ENCODE measurements at places on chromosomes 1 and 21.

DNA sequence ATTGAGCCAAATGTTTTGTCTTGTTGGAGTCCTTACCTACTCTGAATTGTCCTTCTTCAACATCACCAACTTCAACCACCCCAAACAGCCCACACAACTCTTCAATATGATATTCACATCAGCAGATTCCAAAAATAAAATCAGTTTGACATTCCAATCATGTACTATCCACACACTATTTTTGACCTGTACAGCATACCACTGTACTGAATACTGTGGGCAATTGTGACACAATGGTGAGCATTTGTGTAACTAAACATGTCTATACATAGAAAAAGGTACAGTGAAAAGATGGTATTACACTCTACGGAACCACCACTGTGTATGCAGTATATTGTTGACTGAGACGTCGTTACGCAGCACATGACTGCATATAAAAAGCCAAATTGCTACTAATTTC is 223.1 kb downstream of the KCNT2 start:
- DNase-seq, result no peak

GRCh38 chr21:36891692-36892091 is 74.8 kb downstream of the HLCS start:
- no peak for DNase-seq

DNA sequence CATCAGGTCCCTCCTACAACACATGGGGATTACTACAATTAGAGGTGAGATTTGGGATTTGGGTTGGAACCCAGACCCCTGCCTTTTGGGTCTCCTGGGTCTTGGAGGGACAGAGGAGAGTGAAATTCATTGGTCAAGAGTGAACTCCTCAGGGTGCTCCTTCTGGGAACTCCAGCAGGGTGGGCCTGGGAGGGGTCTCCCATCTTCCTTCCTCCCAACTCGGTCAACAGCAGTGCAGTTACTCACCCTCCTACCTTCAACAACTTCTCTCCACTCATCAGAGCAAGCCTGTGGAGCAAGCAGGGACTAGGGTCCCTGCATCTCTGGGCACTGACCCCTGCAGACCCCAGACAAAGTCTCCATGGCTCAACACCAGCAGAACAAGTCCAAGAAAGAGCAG is 89.3 kb upstream of the TMPRSS2 start:
- no peak for DNase-seq

- no peak for DNase-seq
These were observed 474.7 kb downstream of the CAMTA1 start for GRCh38 chr1:7259955-7260354.

GRCh38 chr21:27505516-27505915 is 538.6 kb upstream of the ADAMTS5 start:
- DNase-seq, result peak; percentile 94

- DNase-seq, result no peak
These were observed 32.2 kb upstream of the GADD45A start for GRCh38 chr1:67652800-67653199.

DNA sequence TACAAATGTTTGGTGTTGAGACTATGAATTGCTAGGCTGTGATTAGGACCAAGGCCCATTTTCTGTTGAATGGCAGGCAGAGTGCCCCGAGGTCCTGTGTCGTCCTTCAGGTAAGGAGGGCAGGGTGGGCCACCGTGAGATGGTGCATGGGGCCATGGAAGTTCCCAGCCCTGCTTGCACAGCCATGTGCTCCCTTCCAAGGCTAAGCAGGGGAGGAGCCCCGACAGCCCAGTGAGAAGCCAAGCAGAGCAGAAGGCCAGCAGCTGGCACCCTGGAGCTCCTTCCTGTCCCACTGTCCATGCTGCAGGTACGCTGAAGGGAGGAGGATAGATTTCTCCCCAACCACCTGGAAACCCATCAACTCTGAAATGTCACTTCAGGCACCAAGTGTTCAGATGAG is 8.2 kb upstream of the NUAK2 start:
- no peak for DNase-seq

DNA sequence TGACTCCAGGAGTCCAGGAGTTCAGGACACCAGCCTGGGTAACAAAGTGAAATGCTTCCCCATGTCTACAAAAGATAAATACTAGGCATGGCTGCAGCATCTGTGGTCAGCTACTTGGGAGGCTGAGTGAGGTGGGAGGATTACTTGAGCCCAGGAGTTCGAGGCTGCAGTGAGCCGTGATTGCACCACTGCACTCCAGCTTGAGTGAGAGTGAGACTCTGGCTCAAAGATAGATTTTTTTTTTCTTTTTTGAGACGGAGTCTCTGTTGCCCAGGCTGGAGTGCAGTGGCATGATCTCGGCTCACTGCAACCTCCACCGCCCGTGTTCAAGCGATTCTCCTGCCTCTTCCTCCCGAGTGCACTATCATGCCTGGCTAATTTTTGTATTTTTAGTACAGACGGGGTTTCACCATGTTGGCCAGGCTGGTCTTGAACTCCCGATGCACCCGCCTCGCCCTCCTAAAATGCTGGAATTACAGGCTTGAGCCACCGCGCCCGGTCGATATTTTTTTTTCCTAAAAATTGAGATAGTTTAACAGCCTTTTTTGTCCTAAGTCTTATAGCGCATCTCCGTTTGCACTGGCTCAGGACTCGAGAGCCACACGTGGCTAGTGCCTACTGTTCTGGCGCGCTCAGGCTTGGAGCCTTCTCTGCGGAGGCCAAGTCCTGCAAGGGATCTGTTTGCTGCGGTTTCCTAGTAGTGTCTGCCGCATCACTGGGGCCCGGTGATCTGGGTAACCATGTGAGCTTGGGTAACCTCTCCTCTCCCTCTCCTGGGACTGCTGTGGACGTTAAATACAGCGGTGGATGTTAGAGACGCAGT is 1.0 kb upstream of the MFN2 start:
- DNase-seq, result no peak

GRCh38 chr1:39788426-39788757 is 273 bp downstream of the BMP8B start:
- DNase-seq, result no peak

DNA sequence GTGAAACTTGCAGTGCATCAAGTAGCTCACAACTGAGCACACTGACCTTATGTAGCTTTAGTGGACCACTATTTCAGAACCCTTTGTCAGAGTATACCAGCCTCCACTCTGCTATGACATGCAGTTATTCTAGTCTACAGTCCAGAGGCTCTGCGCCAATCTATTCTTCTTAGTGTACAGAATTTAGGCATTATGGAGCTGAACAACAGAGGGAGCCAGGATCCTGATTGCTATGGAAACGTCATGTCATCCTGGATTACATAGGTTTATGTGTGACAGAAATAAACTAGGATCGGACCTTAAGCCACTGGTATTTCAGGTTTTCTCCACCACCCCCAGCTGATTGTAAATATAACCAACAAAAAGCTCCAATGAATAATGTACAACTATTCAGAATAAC is 48.1 kb upstream of the EEIG2 start:
- no peak for DNase-seq

DNA sequence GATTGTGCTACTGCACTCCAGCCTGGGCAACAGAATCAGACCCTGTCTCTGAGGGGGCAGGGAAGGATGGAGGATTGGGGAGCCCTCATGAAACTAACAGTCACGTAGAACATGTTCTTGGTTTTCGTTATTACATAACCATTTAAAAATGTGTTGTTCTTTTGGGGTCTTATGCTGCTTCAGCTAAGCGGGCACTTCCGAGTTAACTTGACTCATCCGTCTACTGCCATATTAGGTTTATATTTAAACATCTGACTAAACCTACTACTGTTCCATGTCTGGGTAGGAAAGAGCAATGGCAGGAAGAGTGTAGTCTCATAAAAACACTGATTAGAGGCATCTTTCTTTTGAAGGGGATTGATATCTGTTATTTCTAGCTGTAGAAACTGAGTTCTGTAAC is 59.5 kb upstream of the BMP8A start:
- no peak for DNase-seq

Data from fibroblast of skin of left quadriceps (primary cell).